ENCODE measurements at places on chromosomes 11 and 22.

- no peak for DNase-seq
These were observed 4.1 kb downstream of the BDNF start for GRCh38 chr11:27696115-27696514.

- no peak for DNase-seq
These were observed 6.4 kb upstream of the TSSC4 start for GRCh38 chr11:2393941-2394817.

DNA sequence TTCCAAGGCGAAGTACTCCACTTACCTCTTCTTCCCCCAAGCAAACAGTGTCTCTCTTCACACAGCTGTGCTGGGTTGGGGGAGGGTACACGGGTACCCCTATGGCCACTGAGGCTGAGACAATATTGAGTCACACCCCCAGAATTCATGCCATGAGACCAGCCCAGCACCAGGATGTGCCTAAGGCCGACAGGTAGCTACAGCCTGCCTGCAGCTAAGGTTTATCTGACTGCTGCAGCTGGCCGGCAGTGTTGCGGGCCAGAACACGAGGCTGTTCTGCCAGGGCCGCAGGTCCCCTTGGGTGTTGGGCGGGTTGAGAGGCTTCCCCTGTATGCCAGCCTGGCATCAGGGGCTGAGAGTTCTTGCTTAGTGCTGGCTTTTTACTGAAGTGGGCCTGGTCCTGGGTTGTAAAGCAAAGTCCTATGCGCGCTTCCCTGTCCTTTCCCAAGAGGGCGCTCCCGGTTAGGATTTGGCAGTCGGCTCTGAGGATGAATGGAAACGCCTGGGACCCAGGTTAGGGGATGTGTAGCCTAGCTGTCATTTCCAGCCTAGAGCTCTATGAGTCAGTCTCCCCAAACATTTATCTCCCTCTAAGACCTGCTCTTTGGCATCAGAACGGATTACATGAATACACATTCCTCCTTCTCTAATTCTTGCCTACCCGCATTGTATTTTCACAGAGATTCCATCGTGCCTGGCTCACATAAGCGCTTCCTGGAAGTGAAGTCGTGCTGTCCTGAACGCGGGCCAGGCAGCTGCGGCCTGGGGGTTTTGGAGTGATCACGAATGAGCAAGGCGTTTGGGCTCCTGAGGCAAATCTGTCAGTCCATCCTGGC lies 7.1 kb downstream of the USP18 start:
- peak; percentile 94 for DNase-seq

DNA sequence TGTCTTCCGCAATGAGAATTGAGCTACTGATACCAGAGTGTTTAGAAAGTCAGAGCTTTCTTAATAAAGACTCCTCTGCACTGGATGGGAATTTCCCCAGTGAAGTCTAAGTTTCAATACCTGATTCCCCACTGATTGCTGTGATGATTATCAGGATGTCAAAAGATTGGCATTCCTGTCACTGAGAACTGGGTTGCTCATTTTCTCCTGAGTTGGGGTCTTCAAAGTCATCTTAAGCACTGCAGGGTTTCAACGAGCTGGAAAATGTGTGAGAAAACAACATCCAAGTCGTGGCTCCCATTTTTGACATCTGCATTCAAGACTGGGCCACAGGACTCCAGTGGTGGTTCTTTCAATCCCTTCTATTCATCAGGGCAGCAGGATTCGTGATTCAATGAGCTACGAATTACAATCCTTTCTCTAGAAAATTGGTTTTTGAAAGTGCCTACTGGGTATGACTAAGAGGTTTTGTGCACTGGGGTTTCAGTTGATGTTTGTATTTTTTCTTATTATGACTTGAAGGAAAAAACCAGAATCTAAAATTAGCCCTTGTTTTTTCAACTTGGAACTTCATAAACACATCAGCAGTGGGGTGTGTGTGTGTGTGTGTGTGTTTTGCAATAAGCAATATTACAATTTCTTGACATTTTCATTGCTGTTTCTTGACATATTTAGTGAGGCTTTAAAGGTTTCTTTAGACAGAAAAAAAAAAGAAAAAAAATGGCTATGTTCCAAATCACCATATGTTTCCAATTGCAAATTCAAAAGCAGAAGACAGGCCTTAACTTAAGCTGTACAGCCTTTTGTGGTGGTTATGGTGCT lies 233.0 kb downstream of the FAM76B start:
- DNase-seq = no peak

- DNase-seq = peak; percentile 46
These were observed 1.0 kb downstream of the SMCO4 start for GRCh38 chr11:93541884-93542810.

- no peak for DNase-seq
These were observed 42.1 kb downstream of the PPARA start for GRCh38 chr22:46192210-46192993.

DNA sequence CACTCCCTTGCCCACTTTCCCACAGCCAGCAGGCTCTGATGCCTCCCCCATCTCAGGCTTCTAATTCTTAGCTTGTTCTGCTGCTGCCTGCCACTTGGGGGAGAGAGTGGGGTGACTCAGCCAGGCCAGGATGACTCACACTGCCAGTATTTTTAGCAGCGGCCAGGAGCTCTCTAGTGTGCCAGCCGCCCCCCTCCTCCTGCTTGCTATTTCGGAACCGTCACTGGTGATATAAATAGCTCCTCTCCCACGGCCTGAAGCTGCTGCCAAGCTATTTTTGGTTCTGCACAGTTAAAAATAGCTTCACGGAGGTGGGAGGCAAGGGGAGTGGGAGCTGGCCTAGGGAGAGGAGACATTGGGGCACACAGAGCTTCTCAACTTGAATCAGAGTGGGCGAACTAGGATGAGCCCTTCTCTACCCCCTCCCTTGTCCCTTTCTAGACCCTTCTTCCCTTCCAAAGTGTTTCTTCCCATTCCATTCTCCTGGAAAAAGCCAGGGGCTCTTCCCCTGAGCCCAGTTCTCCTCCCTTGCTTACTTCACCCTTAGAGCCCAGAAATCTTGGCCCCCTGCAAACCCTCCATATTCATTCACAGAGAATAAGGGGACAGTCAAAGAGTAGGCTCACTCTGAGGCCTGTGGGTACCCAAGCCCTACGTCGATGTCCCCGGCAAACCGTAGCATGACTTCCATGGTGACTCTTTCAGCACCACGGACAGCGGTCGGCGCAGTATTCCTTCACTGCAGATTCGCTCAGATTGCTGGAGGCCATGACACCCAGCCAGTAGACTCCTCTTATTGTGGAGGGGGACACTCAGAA lies 2.5 kb upstream of the NPAS4 start:
- DNase-seq = peak; percentile 92

DNA sequence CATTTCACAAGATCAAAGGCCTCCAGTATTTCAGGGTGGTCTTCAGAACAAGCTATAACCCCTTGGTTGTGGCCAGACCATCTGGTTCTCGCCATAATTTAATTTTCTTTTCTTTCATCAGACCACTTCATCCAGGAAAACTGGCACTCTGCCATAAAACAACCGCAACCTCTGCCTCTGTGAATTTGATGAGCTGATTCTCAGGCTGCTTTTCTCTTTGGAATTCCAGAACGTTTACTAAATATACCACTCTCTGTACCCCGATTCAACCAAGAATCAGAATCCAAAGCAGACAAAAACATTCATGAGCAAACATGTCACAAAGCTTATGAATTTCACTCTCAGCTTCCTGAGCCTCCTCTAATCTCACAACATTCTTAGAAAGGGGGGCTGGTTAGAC lies 331.8 kb upstream of the SYN3 start:
- no peak for DNase-seq

- DNase-seq = no peak
These were observed 42.3 kb downstream of the RNF141 start for GRCh38 chr11:10498426-10499250.

- DNase-seq = peak; percentile 73
These were observed 3.0 kb downstream of the NCR3LG1 start for GRCh38 chr11:17354601-17354991.

DNA sequence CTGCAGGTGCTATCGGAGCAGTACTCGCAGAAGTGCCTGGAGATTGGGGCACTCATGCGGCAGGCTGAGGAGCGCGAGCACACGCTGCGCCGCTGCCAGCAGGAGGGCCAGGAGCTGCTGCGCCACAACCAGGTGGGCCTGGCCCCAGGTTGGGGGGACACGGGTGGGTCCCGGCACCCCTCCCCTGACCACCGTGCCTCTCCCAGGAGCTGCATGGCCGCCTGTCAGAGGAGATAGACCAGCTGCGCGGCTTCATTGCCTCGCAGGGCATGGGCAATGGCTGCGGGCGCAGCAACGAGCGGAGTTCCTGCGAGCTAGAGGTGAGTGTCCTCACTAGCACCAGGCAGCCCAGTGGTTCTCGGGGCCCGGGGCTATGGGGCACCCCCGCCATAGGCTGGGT lies 38.7 kb upstream of the GCAT start:
- no peak for DNase-seq

DNA sequence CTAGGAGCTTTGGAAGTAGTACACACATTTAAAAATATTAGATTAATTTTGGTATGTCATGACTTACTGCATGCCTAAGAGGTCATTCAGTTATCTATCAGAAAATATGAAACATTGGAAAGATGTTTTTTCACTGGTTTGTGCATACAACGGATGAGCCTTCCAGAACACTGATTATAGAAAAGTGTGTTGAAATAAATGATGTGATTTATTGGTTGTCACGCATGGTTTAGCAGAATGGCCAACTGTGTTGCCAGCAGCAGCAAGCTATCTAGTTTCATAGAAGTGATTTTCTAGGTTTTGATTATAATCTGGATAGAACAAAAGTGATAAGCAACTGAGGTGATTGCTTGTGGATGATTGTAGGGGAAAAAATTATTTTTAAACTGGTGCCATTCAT lies 53.6 kb downstream of the DDX10 start:
- DNase-seq = no peak

DNA sequence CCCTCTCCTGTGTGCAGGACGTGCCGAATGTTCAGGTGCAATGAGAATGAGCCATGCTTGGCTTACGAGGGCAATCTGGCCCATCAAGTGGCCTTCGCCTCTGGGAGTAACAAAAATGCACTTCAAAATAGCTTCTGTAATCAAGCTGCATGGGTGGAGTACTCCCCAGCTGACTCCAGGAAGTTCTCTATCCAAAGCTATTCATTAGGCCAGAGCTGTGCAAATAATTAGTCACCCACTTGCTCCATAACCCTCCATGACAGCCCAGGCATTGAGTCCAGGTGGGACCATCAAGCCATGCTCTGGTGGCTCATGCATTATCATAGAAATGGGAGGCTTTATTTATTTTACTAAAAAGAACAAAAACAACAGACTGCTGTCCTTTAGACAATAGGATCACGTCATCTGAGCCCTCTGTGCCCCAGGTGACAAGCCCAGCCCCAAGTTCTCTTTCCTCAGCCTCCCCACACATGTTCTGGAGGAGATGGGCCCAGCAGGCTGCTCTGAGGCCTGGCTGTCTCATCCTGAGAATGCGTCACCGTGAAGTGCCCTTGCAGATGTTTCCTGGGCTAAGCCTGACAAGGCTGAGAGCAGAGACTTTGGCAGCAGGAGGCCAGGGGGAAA lies 244.7 kb downstream of the ETS1 start:
- DNase-seq = peak; percentile 44

GRCh38 chr11:134536219-134536618 lies 124.2 kb upstream of the B3GAT1 start:
- DNase-seq = no peak

DNA sequence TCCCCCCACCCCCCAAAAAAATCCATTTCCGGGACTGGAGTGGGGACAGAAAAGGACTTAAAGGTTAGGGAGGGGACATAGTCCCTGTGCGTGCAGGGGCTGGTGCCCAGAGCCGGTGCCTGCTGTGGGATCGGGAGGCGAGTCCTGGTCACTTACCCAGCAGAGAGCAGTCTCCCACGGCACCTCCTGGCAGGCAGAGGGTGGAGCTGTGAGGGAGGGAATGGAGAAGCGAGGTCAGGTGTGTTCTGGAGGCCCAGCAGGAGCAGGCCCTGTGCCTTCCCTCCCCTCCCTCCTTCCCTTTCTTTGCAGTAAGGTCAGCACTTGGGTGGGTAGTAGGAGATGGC lies 28.4 kb downstream of the SHANK3 start:
- DNase-seq = no peak

- no peak for DNase-seq
These were observed 414.5 kb downstream of the BRD1 start for GRCh38 chr22:49413146-49413545.

GRCh38 chr22:38167988-38168407 lies 13.6 kb downstream of the PLA2G6 start:
- no peak for DNase-seq

GRCh38 chr22:35930933-35931332 lies 97.7 kb downstream of the RBFOX2 start:
- DNase-seq = peak; percentile 76

DNA sequence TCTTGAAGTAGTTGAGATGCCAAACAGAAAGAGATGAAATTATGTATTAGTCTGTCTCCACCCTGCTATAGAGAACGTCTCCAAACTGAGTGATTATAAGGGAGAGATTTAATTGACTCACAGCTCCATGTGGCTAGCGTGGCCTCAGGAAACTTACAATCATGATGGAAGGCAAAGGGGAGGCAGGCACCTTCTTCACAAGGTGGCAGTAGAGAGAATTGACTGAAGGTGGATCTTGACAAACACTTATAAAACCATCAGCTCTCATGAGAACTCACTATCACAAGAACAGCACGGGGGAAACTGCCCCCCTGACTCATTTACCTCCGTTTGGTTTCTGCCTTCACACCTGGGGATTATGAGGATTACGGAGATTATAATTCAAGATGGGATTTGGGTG lies 794.0 kb downstream of the CNTN5 start:
- DNase-seq = no peak

GRCh38 chr11:36251823-36252222 lies 37.4 kb downstream of the COMMD9 start:
- DNase-seq = no peak

DNA sequence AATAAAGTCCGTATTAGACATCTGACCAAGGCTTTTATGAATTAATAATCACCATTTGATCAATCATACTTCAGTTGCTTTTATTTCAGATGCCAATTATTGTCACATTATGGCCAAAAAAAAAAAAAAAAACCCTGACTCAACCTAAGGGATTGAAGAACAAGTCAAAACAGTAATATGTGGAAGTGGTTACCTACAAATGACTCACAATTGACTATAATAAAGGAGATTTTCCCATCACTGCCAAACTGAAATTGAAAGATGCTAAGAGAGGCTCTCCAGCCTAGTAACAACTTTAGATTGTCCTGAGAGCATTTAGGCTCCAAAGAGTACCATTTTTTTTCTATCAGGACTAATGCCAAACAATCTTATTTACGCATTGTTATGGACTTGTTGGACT lies 35.2 kb downstream of the SOX6 start:
- DNase-seq = no peak

DNA sequence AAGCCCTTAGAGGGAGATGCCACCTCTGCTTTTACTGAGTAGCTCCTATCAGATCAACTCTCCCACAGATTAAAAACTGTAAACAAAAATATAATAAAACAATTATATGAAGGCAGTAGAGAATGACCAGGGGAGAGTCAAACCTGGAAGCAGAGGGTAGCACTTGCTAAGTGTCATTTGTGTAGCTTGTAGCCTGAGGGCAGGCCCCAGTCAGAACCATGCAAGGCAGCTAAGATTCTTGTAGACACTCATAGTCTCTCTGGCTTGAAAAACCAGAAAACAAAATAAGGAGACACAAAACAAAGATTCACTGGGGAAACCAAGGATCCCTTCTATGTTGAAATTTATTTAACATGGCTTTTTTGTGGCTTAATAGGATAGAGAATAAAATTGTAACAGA lies 110.4 kb downstream of the WNT11 start:
- no peak for DNase-seq

Measured in LHCN-M2 (cell line).